ENCODE measurements at places on chromosomes 2 and 18. TPM values are rescaled to one million over a fixed set of nuclear protein-coding genes. Genes with fewer than 3 reads are reported as not detected.

Gene KCMF1
- total RNA-seq: 66.4 TPM

Gene SRD5A2
- total RNA-seq: 0.99 TPM

Gene CACNB4
- 7.8 TPM for total RNA-seq

Gene PLCD4
- total RNA-seq: 1.5 TPM

Gene ADRA2B
- total RNA-seq: 0.20 TPM

Gene CIB4
- not detected for total RNA-seq

Gene ABCG8
- not detected for total RNA-seq

Gene RSAD2
- 12.5 TPM for total RNA-seq

Gene CTLA4
- 0.70 TPM for total RNA-seq

Gene ACTG2
- total RNA-seq: 70.2 TPM

Gene STAM2
- 37.4 TPM for total RNA-seq

Gene PLGLB2
- 1.2 TPM for total RNA-seq

Gene DTNA
- total RNA-seq: 12.7 TPM

Gene GAD1
- not detected for total RNA-seq

Gene QPCT
- 11.5 TPM for total RNA-seq

Gene CCDC93
- total RNA-seq: 30.2 TPM

Gene DTYMK
- total RNA-seq: 31.8 TPM

Gene STARD6
- total RNA-seq: not detected

Gene BOLL
- not detected for total RNA-seq

Gene BCL11A
- 7.3 TPM for total RNA-seq

Gene DNAH6
- 3.4 TPM for total RNA-seq

Gene DPY30
- total RNA-seq: 64.1 TPM

Gene DSC1
- not detected for total RNA-seq

Gene GALR1
- total RNA-seq: not detected

Gene KIF5C
- 0.92 TPM for total RNA-seq

Gene SLC4A3
- total RNA-seq: 2.9 TPM

Gene FOXI3
- total RNA-seq: not detected

Gene IL36RN
- not detected for total RNA-seq

Gene PNPT1
- 27.1 TPM for total RNA-seq

Gene SULT1C4
- total RNA-seq: 3.6 TPM

Gene NFATC1
- total RNA-seq: 17.1 TPM

Gene TYMS
- 39.6 TPM for total RNA-seq

Gene KIDINS220
- total RNA-seq: 62.3 TPM

Gene PRSS56
- not detected for total RNA-seq

Gene AFF3
- 42.0 TPM for total RNA-seq

Gene LDLRAD4
- 22.6 TPM for total RNA-seq

Gene CNTNAP5
- total RNA-seq: not detected

Gene STEAP3
- total RNA-seq: 40.4 TPM

Gene PSD4
- 29.8 TPM for total RNA-seq

Gene BABAM2
- 49.2 TPM for total RNA-seq

Gene ACADL
- total RNA-seq: 32.9 TPM

Gene ZNF397
- 22.9 TPM for total RNA-seq

Data from left lung (tissue), 14 donors.